ENCODE measurements at places on chromosomes 6 and 20. TPM values are rescaled to one million over a fixed set of nuclear protein-coding genes. Genes with fewer than 3 reads are reported as not detected.

The PI3 gene
- not detected for total RNA-seq

The PRPH2 gene
- 1.00 TPM for total RNA-seq

The PSMF1 gene
- 110 TPM for total RNA-seq

The TRMT6 gene
- total RNA-seq, result 12.0 TPM

The SLC17A3 gene
- total RNA-seq, result not detected

The CD93 gene
- total RNA-seq, result 79.4 TPM

The SLC52A3 gene
- 3.6 TPM for total RNA-seq

The NOX3 gene
- not detected for total RNA-seq

The DOK5 gene
- total RNA-seq, result 4.4 TPM

The PSORS1C1 gene
- 2.1 TPM for total RNA-seq

The BHLHE23 gene
- not detected for total RNA-seq

The PNLDC1 gene
- total RNA-seq, result not detected

The PKIB gene
- total RNA-seq, result 1.8 TPM

The TINAG gene
- total RNA-seq, result not detected

The TUBB2A gene
- total RNA-seq, result 73.8 TPM

The OPRM1 gene
- total RNA-seq, result not detected

The LAMP5 gene
- 0.19 TPM for total RNA-seq

The VSX1 gene
- not detected for total RNA-seq

The FLOT1 gene
- total RNA-seq, result 150 TPM

The FLRT3 gene
- 0.65 TPM for total RNA-seq

The CRIP3 gene
- 1.4 TPM for total RNA-seq

The NMBR gene
- not detected for total RNA-seq

The IRAK1BP1 gene
- total RNA-seq, result 4.4 TPM

The TPD52L1 gene
- total RNA-seq, result 41.4 TPM

The HRH3 gene
- total RNA-seq, result not detected

The GTSF1L gene
- not detected for total RNA-seq

The SH3BGRL2 gene
- total RNA-seq, result 15.0 TPM

The FRK gene
- 8.3 TPM for total RNA-seq

The UBE2C gene
- total RNA-seq, result not detected

The NFKBIL1 gene
- total RNA-seq, result 12.0 TPM

The LIME1 gene
- total RNA-seq, result 4.2 TPM

The KHDC3L gene
- not detected for total RNA-seq

The RFX6 gene
- not detected for total RNA-seq

The PXDC1 gene
- 103 TPM for total RNA-seq
